ENCODE measurements at places on chromosomes 2 and 18. TPM values are rescaled to one million over a fixed set of nuclear protein-coding genes. Genes with fewer than 3 reads are reported as not detected.
A peak's percentile ranks its signal among the peaks of the same experiment; 100 is the strongest.

GRCh38 chr2:48940606-48941005 is 185.1 kb upstream of the LHCGR start:
- H3K27ac ChIP-seq, result no peak overlapping the region
- no peaks in the 10 kb centered on the region for H3K36me3 ChIP-seq
- no peaks in the 10 kb centered on the region for H3K27me3 ChIP-seq

The TMEM169 gene
- polyA plus RNA-seq, result 0.10 TPM

The CYBRD1 gene
- polyA plus RNA-seq, result 132 TPM

DNA sequence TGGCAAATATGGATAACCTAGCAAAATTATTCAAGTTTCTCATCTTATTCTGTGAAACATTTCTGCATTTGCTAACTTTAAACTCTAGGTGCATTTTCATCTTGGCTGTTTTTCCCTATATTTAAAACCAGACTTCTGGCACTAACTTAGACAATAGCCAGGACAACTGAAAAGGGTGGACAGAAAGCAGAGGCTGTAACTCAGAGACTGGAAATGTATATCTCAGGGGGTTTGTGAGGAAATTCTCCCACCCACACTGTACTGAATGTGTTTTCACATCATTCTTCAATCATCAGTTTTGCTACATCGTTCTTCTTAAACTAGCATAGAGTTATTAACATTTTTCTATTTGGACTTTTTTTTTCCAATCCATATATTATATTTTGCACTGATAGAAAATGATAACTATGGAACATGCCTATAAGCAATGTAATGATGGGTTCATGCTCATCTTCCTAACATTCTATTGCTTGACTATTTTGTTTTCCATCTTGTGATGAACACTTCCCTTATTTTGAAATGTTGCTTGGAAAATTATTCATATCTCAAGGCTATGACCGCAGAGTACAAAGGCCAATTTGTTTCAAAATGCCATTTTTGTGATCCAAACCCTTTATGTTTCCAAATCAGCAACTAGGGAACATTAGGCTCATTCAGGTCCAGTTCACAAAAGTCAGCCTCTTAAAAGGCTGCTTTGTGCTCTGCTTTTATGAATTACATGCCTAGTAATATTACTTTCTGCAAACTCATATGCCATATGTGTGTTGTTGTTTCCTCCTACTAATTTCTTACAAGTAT is 125.8 kb upstream of the CDH19 start:
- no peaks in the 10 kb centered on the region for H3K4me1 ChIP-seq
- H3K27ac ChIP-seq, result no peak overlapping the region
- H3K4me3 ChIP-seq, result no peak overlapping the region
- no peaks in the 10 kb centered on the region for H3K36me3 ChIP-seq

DNA sequence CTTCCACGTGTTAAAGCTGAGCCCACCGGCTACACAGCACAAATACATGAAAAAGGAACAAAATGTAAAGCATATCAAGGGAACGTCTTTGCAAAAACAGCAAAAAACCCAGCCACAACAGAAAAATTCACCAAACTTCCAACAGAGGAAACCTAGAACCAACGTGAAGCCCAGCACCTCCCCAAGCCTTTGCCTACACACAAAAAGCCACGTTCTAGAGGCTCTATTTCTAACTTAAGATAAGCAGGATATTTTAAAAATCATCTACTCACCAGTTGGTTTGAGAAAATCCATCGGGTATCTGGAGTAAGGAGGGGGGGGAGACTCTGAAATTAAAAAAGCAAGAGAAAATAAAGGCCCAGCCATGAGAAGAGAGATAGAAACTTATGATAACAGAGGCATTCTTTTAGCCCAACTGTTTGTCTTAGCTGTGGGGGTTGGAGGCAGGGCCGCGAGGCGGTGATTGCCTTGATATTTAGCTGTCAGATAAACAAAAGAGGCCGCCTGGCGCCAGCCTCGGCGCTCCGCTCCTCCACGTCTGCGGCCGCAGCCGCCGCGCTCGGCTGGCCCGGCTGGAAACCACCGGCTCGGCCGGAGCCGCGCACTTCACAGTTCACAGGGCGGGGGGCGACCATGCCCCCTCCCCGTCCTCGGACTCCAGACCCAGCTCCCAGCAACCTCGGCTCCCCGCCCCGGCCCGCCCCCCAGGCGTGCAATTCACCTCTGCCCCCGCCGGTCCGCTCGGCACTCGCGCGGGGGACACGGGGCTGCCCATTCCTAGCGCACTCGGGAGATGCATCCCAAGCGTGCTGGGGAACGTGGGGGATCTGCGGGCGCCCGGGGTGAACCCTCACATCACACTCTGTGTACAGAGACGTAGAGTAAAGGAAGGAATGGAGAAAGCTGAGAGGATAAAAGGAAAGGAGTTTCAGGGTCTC is 2.4 kb downstream of the SMAD7 start:
- peaks cover 19% of the 10 kb centered on the region for H3K4me1 ChIP-seq
- DNase-seq, result peak; percentile 83
- peak overlapping the region; percentile 90 for H3K4me3 ChIP-seq
- no peaks in the 10 kb centered on the region for H3K27me3 ChIP-seq
- peak overlapping the region; percentile 86 for H3K27ac ChIP-seq

DNA sequence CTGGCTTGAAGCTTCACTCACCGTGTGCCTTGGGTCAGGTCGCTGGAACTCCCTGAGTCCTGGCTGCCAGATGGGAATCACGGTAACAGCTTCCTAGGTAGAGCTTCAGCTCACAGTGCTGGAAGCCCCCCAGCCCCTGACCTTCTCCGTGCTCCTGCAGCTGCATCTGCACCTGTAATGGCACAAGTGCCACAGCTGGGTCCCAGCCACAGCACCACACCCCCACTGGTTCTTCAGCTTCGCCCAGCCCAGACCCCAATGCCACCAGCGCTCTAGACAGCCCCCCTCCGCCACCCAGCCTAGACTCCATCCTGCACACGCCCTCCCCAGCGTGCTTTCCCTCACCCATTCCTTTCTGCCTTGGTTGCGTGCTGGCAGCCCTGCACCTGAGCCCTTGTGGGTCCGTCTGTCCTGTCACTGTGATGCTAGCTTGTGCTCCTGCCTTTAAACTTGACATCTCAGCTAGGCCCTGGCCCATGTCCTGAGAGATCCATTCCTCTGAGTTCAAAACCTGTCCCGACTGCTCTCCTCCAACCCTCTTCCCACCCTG is 7.6 kb upstream of the ESPNL start:
- H3K27ac ChIP-seq, result no peak overlapping the region
- no peaks in the 10 kb centered on the region for H3K4me1 ChIP-seq
- no peaks in the 10 kb centered on the region for H3K36me3 ChIP-seq
- no peak for DNase-seq
- no peaks in the 10 kb centered on the region for H3K27me3 ChIP-seq
- H3K4me3 ChIP-seq, result no peak overlapping the region

DNA sequence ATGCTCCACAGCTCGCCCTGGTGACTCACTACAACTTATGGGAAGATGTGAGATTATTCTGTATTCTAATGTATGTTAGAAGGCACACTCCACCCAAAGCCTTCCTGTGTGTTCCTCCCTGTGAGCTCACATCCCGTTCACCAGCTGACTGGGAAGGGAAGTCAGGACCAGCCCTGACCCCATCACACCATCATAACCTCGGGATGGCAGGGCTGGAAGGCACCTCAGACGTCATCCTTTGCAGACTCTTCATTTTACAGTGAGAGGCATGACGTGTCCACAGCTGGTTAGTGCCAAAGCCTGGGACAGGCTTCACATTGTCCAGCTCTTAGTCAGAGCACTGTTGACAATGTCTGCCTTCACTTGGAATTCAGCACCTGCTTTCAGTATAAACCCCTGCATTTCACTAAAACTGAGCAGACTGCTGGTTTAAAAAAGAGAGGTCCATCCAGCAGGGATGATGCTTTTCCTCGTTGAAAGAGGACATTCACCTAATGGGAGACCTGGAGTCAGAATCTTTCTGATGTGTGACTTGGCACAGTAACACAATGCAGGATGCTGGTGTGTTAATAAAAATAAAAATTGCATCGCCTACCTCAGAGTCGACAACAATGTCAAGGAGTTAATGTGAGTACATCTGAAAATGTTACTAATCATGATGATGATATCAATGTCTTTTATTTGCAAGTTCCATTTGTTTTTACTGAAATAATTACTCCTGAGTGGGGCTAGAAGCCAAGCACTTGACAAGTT is 418.0 kb upstream of the TNP1 start:
- DNase-seq, result peak; percentile 98
- H3K4me1 ChIP-seq, result peaks cover 31% of the 10 kb centered on the region
- H3K4me3 ChIP-seq, result no peak overlapping the region
- H3K27me3 ChIP-seq, result no peaks in the 10 kb centered on the region
- H3K36me3 ChIP-seq, result no peaks in the 10 kb centered on the region

DNA sequence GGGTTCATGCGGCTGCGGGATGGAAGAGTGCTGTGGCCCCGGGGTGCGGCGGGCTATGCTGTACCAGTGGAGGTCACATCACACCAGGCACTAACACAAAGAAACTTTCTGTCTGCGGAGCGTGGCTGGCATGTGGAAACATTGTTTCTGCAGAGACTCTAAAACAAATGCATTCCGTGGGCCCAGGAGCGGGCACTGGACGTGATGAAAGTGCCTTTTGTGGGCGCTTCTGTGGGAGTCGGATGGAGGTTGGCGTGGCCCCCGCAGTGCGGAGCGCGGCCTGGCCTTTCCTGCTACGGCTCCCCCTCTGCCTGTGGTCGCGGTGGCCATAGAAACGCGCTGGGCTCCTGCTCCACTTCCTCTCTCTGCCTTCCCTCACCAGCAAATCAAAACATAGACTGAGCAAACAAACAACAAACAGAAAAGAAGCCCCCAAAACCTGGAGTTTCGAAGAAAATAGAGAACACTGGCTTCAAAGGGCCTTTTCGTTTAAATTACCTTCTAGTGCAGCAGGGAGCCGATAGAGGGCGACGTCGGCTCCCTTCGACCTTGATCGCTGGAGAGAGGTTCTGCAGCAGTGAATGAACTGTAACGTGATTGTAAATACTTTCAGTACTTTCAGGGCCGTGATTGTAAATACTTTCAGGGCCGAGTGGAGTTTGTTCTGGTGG is 51.4 kb downstream of the KIF5C start:
- no peaks in the 10 kb centered on the region for H3K36me3 ChIP-seq
- no peak overlapping the region for H3K27ac ChIP-seq
- H3K27me3 ChIP-seq, result no peaks in the 10 kb centered on the region
- no peaks in the 10 kb centered on the region for H3K4me1 ChIP-seq

DNA sequence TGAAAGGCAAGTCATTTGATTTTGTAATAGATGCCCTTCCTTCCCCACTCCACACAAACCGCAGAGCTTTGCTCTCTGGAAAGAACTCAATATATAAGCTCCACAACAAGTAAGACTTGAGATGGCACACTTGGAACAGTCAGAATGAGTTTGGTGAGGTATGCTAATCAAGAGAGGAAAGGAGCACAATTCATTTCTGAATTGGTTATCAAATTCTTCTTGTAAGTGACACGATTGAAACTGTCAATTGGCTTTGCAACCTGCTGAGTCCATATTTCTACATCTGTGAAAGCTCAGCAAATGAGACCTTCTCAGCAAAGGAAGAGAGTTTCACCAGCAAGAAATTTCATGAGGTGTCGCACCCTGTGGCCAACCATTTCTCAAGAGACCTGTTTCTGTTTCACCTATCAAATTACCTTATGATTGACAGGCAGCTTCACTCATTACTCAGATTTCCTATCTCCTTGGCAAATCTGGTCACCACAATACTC is 19.1 kb downstream of the CTLA4 start:
- no peaks in the 10 kb centered on the region for H3K27me3 ChIP-seq
- H3K4me3 ChIP-seq, result no peak overlapping the region
- no peaks in the 10 kb centered on the region for H3K4me1 ChIP-seq
- no peak overlapping the region for H3K27ac ChIP-seq
- no peak for DNase-seq

DNA sequence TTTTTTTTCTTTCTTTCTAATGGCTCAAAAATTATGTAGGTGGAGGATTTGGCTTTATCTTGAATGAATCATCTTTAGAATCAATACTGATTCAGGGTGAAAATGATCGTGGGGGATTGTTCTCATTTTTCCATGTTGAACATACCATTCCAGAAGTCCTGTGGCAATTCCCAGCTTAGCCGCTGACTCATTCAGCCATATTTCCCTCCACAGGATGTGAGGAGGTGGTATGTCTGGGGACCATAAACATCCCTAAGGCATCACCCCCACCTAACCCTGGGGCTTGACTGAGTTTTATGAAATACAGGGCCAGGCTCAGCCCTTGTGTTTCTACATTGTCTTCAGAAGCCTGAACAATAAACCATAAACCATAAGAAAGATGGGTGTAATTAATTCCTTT is 92.7 kb upstream of the FN1 start:
- peak; percentile 91 for DNase-seq
- H3K4me3 ChIP-seq, result no peak overlapping the region
- H3K27ac ChIP-seq, result peak overlapping the region; percentile 87
- H3K36me3 ChIP-seq, result no peaks in the 10 kb centered on the region
- H3K4me1 ChIP-seq, result peaks cover 9% of the 10 kb centered on the region

DNA sequence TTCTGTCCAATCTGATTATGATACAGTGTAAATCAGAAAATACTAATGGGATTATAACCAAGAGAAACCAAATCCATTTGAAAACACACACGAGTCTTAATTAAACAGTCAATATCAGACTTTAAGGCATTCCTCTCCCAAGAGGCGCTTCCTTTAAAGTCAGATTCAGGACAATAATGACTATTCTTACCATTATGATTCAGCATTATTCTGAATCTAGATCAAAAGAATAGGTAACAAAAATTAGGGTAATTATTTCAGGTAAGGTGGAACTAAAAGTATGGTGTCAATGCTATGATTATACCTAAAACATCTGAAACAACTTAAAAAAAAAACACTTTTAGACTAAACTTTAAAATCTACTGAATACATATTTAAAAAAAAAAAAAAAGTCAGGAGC is 12.3 kb downstream of the PSME4 start:
- no peaks in the 10 kb centered on the region for H3K27me3 ChIP-seq
- no peak overlapping the region for H3K4me3 ChIP-seq
- DNase-seq, result no peak
- no peaks in the 10 kb centered on the region for H3K36me3 ChIP-seq

The LOXL3 gene
- 13.7 TPM for polyA plus RNA-seq

The SALL3 gene
- polyA plus RNA-seq, result not detected

GRCh38 chr18:8279346-8279745 is 329.9 kb upstream of the RAB12 start:
- no peak for DNase-seq
- H3K4me1 ChIP-seq, result no peaks in the 10 kb centered on the region
- no peaks in the 10 kb centered on the region for H3K27me3 ChIP-seq
- H3K27ac ChIP-seq, result no peak overlapping the region

DNA sequence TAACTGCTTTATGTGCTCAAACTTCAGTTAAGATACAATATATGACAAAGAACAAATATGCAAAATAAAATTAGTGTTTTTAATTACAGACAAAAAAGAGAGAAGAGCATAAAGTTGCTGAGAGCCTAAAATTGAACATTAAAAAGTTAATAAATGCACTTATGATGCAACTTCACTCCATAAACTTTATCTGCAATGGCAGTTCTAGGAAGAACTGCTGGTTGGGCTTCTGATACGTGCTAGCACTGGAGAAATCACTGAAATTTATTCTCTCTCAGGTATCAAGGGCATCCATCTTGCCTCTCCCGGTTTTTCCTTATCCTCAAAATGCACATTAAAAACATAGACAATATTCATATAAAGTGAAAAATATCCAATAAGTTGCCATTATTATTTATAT is 35.7 kb downstream of the MYO3B start:
- H3K4me1 ChIP-seq, result peaks cover 3% of the 10 kb centered on the region
- no peaks in the 10 kb centered on the region for H3K27me3 ChIP-seq
- no peak for DNase-seq
- H3K4me3 ChIP-seq, result no peak overlapping the region

- no peak overlapping the region for H3K27ac ChIP-seq
- H3K27me3 ChIP-seq, result no peaks in the 10 kb centered on the region
- H3K4me3 ChIP-seq, result no peak overlapping the region
- no peaks in the 10 kb centered on the region for H3K4me1 ChIP-seq
These were observed 1664.6 kb upstream of the CELF4 start for GRCh38 chr18:39230086-39230803.

GRCh38 chr18:5106730-5107129 is 90.3 kb downstream of the AKAIN1 start:
- DNase-seq, result no peak
- H3K4me3 ChIP-seq, result no peak overlapping the region
- no peaks in the 10 kb centered on the region for H3K27me3 ChIP-seq
- H3K36me3 ChIP-seq, result no peaks in the 10 kb centered on the region

The TUBA4B gene
- polyA plus RNA-seq, result not detected

Data from fibroblast of lung (primary cell).